ENCODE measurements at places on chromosomes 16 and 17.
A peak's percentile ranks its signal among the peaks of the same experiment; 100 is the strongest.

- DNase-seq, result no peak
These were observed 472.7 kb upstream of the HSBP1 start for GRCh38 chr16:83335076-83335475.

GRCh38 chr16:8295513-8296237, 294.6 kb downstream of the TMEM114 start:
- no peak for DNase-seq

DNA sequence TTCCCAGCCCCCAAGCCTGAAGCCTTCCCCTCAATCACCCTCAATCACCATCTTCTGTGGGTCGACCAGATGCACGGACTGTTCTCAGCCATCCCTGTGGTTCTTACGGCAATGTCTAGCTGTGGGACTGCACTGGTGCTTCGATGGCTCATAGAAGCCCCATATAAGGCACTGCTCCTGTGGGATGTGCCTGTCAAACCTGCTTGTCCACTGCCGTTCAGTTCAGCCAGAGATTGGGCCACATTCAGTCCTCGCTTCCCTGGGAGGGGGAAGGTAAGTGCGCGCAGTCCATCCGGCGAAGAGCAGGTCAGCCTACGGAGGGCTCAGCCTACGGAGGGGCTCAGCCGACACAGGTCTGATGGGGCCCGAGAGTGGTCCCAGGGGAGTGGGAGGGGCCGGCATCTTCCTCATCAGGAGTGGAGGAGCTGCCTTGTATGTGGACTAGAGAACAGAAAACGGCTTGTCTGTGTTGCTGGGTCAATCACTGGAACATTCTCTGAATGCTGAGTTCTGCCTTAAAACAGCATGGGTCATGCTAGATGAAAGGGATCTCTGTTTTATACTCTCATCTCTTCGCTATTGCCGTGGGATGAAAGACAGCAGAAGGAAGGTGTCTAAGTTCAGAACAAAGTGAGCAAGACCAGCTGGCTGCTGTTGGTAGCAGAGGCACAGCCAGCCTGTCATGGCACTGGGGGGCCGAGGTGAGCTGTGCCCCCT, at the start of gene CARD14:
TSS of gene CARD14 (plus strand) at position 247 of the 717 bp plus-strand sequence. CDS start 11,409 bp downstream, outside the sequence.
- DNase-seq, result no peak

GRCh38 chr17:73621685-73622084, 22.6 kb downstream of the SDK2 start:
- DNase-seq, result no peak

DNA sequence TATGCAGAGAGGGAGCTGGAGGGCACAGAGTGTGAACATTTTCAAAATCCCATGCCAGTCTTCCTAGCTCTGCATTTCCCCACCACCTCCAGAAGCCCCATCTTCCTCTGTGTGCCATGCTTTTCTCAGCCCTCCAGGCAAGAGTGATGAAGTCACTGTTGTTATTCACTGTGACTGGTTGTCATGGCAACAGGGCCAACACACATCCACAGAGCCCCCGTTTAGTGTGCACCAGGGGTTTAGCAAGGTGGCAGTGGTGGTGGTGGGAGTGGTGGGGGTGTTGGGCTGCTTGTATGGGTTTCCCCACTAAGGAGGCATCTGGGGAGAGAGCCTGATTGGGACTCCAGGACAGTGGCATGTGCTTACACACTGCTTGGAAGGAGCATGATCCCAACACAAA, 309.9 kb upstream of the ASIC2 start:
- no peak for DNase-seq

- no peak for DNase-seq
These were observed 29.4 kb downstream of the IRF8 start for GRCh38 chr16:85928401-85928820.

- no peak for DNase-seq
These were observed 3.6 kb downstream of the MYO1C start for GRCh38 chr17:1488826-1489270.

GRCh38 chr16:84341528-84342295, 26.6 kb upstream of the ATP2C2 start:
- DNase-seq, result no peak

DNA sequence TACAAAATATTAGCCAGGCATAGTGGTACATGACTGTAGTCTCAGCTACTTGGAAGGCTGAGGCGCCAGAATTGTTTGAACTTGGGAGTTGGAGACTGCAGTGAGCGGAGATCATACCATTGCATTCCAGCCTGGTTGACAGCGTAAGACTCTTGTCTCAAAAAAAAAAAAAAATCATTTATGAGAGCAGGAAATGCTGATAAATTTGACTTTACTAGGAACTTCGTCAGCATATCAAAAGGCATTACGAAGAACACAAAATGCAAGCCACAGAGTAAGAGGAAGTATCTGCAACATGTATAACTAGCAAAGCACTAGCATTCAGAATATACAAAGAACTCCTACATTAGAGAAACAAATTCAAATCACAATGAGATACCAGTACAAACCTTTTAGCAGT, 279.3 kb downstream of the ZFHX3 start:
- DNase-seq, result no peak

DNA sequence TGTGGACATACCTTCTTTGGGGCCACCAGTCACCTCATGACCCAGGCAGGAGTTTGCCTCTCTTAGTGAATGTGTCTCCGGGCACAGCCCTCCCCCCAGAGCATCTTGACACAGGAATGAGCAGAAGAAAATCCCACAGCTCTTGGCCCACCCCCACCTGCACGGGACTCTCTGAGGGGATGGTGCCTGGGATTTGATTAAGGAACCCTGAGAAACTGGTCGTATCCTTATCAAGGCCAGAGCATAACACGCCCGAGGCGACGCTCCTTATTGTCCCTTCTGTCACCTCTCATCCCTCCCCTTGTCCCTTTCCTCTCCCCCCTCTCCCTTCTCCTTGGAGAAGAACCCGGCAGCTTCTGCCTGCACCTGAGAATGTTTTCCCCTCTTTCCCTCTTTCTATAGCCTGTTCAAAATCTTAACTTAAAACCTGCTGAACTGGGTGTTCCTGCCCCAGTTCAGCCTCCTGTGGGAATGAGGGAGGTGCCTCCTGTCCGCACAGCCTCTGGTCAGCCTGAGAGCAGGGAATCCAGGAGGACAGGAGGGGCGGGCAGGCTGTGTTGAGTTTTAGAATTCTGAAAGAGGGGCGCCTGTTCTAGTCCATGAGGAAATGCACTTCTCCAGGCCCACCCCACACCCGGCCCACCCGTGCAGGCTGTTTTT, 140.7 kb upstream of the PLCG2 start:
- no peak for DNase-seq

- DNase-seq, result no peak
These were observed 92.1 kb downstream of the TTC19 start for GRCh38 chr17:16091773-16092172.

DNA sequence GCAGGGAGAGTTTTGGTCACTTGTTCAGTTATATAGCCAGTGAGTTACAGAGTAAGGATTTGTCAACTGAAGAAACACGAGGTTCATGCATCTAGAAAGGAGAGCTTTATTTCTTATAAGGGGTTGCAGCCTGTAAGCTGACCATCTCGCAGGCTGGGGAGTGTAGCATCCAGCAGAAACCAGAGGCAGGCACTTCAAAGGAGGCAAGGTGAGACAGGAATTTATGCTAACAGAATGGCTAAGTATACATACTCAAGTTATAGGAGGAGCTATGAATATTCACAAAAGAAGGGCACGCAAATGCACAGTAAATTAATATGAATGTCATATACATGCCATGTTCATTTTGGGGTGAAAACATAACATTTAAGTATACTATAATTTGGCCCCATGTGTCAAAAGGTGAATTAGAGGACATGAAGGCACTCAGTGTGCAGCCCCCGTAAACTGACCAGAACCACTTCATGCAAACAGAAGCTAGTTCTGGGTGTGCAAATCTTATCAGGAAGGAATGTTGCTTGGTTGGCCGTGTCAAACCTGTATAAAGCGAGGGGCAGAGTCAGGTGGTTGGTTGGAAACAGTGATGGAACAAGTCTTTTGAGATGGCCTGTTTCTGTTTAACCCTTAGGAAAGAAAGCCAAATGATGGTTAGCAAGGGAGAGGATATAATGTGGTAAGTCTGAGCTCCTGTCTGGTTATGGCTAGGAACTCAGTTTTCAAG, 97.0 kb downstream of the GRIN2A start:
- no peak for DNase-seq

- DNase-seq, result no peak
These were observed 92.0 kb upstream of the CHMP6 start for GRCh38 chr17:80899402-80900268.

DNA sequence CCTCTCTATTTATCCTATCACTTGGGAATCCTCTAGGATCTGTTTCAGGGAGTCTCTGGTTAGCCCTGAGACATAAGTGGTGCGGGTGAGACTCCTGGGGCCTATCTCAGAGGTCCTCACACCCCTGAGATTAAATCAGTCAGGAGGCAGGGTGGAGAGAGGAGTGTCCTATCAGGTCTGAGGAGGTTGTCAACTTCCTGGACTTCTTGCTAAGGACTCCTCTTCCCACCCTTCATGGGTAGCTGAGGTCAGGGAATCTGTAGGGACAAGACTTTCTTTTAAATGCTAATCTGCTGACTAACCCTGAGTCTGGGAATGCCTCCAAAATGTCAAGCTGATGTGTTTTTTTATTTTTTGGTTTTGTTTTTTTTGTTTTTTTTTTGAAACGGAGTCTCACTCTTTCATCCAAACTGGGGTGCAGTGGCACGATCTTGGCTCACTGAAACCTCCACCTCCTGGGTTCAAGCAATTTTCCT, 6.6 kb upstream of the ARMC5 start:
- DNase-seq, result no peak

DNA sequence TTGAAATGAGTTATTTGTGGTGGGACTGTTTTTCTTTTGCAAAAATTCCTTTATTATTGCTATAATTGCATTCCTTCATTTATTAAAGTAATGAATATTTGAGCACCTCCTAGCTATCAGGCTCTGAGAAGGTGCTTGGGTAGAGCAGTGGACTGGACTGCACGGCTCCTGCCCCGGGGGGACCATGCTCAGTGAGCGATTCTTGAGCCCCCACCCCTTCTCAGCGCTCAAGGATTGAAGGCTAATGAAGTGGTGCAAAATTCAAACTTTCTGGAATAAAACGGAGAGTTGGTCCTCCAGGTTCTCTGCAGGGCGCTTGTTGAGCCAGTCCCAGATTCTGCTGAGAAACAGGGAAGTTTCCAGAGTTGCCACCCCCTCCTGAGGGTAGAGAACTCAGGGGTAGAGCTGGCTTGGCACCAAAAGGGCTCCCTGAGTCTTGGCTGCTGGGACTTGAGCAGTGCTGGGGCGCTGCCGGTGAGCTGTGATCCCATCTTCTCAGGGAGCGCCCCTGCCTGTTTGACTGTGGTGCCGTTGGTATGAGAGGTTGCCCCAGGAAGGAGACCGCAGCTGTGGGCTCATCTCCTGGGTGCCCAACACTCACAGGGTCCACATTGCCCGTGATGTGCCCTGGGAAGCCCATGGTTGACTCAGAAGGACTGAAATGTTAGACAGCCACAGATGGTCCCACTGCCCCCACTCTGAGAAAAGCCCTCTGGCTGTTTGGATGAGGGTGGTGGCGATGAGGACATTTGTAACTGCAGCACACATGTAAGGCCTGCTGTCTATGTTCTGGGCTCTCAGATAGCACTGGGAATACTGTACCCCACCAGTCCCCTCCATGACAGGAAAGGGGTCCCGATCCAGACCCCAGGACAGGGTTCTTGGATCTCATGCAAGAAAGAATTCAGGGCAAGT, 20.0 kb downstream of the KSR1 start:
- no peak for DNase-seq

DNA sequence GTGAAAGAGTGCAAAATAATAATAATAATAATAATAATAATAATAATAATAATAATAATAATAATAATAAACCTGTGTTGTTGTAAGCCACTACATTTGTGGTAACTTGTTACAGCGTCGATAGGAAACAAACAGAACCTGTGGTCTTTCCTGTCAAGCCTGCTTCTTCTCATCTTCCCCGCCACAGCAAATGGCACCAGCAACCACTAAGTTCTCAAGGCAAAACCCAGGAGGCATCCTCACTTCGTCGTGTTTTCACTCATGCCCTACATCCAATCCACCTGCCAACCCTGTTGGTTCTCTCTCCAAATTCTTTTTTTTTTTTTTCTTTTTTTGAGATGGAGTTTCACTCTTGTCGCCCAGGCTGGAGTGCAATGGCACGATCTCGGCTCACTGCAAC, 34.2 kb downstream of the ITGAE start:
- no peak for DNase-seq

GRCh38 chr17:77496401-77496801, 355.6 kb downstream of the SEC14L1 start:
- no peak for DNase-seq

- DNase-seq, result no peak
These were observed 17.0 kb downstream of the PRCD start for GRCh38 chr17:76556765-76557367.

DNA sequence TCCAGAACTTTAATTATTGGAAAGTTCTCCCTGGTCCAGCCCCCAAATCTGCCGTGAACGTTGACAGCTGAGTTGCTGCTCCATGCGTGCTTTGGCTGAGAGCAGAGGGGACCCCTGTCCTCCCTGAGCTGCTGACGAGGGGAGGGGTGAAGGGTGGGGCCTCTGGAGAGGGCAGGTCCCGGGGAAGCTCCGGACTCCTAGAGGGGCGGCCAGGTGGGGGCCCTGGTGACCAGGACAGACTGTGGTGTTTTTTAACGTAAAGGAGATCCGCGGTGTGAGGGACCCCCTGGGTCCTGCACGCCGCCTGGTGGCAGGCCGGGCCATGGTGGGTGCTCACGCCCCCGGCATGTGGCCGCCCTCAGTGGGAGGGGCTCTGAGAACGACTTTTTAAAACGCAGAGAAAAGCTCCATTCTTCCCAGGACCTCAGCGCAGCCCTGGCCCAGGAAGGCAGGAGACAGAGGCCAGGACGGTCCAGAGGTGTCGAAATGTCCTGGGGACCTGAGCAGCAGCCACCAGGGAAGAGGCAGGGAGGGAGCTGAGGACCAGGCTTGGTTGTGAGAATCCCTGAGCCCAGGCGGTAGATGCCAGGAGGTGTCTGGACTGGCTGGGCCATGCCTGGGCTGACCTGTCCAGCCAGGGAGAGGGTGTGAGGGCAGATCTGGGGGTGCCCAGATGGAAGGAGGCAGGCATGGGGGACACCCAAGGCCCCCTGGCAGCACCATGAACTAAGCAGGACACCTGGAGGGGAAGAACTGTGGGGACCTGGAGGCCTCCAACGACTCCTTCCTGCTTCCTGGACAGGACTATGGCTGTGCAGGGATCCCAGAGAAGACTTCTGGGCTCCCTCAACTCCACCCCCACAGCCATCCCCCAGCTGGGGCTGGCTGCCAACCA, at the start of gene MC1R:
TSS of gene MC1R (plus strand) at position 410 of the 895 bp plus-strand sequence. CDS start at position 807, 397 bp downstream.
- peak; percentile 75 for DNase-seq

GRCh38 chr17:28112606-28113005, 70.1 kb downstream of the NLK start:
- no peak for DNase-seq

- no peak for DNase-seq
These were observed 27.7 kb upstream of the CHMP6 start for GRCh38 chr17:80963812-80964543.

GRCh38 chr17:11980813-11981212, 16.5 kb downstream of the ZNF18 start:
- no peak for DNase-seq

GRCh38 chr16:68710211-68710610, 26.9 kb upstream of the CDH1 start:
- no peak for DNase-seq

DNA sequence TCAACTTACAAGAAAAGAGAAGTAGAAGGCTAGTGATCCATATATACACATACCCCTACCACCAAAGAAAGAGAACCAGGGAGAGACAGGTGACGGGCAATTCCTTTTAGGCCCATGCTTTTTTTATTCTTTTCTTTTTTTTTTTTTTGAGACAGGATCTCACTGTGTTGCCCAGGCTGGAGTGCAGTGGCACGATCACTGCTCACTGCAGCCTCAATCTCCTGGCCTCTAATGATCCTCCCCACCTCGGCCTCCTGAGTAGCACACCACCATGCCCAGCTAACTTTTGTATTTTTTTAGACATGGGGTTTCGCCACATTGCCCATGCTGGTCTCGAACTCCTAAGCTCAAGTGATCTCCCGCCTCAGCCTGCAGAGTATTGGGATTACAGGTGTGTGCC, 4.8 kb downstream of the HSPB9 start:
- no peak for DNase-seq
